ENCODE measurements at places on chromosomes 11 and 22.

DNA sequence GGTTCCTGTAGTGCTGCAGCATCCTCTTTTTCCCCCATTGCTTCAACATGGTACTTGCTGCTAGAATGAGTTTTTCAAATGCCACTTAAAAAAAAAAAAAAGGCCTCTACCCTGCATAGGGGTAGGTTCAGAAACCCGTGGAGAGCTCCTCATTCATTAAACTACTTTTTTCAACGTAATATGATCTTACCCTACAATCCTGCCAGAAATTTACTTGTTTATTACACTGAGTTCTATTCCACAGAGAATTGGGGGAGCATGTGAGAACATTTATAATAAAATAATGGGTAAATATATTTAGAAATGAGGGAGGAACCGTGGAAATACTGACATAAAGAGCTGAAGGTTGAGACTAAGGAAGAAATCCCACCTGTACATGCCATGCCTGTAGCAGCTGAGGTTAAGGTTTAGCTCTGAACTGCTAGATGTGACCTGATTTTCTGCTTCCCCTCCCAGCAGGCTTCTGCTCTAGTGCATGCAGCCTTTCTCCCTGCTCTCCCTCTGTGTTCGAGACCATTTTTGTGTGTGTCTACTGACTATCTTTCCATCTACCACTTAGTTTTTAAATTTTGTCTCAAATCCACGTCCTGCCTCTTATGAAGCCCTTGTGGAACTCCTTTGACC lies 225.7 kb downstream of the DDX10 start:
- DNase-seq = no peak

- DNase-seq = no peak
Observed at GRCh38 chr11:36212564-36213392, 76.4 kb downstream of the COMMD9 start.

DNA sequence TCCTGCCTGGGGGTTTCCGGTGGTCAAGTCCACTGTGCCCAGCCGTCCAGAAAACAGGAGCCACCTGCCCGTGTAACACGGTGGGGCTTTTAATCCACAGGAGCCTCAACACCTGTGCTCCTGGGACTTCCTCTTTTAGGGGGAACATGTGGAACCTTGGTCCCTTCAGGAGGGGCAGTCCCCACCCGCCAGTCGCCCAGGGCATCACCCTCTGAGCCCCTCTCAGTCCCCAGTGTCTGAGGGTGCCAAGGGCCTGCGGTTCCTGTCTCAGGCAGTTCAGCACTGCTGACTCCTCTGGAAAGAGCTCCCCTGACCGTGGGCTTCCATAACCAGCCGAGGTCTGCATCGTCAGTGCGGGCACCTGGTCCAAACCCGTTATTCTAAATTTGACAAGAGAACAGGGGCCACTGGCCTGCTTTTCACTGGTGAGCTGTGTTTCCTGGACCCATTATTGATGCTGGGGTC lies 15.8 kb downstream of the KRTAP5-5 start:
- no peak for DNase-seq

- DNase-seq = no peak
Observed at GRCh38 chr11:111303461-111303860, 5.1 kb downstream of the POU2AF3 start.

GRCh38 chr22:46557736-46558480 lies 20.5 kb upstream of the CELSR1 start:
- DNase-seq = no peak

GRCh38 chr11:73135346-73136284 lies 6.5 kb downstream of the FCHSD2 start:
- DNase-seq = no peak

- no peak for DNase-seq
Observed at GRCh38 chr11:41379084-41379483, 80.4 kb downstream of the LRRC4C start.

DNA sequence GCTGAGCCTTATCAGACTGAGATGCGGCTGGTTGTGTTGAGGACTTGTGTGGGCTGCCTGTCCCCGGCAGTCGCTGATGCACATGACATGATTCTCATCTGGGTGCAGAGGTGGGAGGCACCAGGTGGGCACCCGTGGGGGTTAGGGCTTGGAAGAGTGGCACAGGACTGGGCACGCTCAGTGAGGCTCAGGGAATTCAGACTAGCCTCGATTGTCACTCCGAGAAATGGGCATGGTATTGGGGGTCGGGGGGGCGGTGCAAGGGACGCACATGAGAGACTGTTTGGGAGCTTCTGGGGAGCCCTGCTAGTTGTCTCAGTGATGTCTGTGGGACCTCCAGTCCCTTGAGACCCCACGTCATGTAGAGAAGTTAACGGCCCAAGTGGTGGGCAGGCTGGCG lies 25.5 kb downstream of the CSF2RB start:
- DNase-seq = no peak

DNA sequence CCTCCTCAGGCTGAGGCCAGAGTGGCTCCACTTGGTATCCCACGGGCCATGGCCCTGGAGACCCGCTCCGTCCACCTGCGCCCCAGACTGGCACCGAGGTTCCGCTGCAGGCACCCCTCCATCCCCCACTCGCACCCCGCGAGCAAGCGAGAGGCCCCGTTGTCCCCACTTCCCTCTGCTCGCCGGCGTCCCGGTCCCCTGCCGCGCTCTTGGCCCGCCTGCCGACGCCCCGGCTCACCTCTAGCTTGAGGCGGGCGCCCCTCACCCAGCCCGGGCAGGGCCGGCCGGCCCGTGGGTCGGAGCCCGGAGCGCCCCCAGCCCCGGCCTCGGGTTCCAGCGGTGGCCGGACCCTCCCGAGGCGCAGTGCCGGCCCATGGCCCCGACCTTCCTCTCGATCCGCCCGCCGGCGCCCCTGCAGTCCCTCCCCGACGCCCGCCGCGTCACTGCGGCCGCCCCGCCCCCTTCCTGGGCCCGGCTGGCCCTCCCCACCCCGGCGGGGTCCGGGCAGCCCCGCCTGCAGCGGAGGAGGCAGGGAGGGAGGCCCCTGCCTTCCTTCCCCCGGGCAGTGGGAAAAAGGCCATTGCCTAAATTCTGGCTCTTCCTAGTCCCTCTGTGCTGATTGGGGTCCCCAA lies at the start of gene PITPNM1:
Gene PITPNM1, minus strand, starts transcription at position 414 of the 632 bp plus-strand sequence. CDS start 1,183 bp downstream, outside the sequence.
- peak; percentile 87 for DNase-seq

- no peak for DNase-seq
Observed at GRCh38 chr11:67285541-67286498, 3.3 kb upstream of the ANKRD13D start.

GRCh38 chr11:41003339-41004282 lies 455.8 kb downstream of the LRRC4C start:
- DNase-seq = no peak

- peak; percentile 22 for DNase-seq
Observed at GRCh38 chr22:40855071-40855978, 1.1 kb downstream of the ST13 start.

DNA sequence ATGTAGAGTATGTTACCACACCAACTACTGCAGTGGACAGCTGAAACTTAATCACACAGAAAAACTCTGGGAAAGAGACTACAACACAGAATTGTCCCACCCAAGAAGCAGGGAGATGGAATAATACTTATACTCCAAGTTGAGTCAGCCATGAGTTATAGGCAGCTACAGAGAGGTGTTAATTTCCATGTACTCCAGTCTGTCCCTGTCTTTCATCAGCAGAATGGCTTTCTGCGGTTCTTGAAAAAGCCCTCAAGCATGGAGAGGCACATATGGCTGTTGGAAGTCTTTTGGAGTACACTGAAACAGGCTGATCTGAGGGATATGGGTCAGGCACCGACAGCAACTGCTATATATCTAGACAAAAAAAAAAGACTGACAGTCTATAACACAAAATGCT lies 219.5 kb downstream of the DLG2 start:
- no peak for DNase-seq

GRCh38 chr22:16824716-16825687 lies at the start of gene XKR3:
TSS of gene XKR3 (minus strand) at chr22:16825411. CDS start at chr22:16808073, 17,338 bp downstream.
- DNase-seq = peak; percentile 6

- no peak for DNase-seq
Observed at GRCh38 chr22:31530823-31531195, 34.5 kb downstream of the SFI1 start.

DNA sequence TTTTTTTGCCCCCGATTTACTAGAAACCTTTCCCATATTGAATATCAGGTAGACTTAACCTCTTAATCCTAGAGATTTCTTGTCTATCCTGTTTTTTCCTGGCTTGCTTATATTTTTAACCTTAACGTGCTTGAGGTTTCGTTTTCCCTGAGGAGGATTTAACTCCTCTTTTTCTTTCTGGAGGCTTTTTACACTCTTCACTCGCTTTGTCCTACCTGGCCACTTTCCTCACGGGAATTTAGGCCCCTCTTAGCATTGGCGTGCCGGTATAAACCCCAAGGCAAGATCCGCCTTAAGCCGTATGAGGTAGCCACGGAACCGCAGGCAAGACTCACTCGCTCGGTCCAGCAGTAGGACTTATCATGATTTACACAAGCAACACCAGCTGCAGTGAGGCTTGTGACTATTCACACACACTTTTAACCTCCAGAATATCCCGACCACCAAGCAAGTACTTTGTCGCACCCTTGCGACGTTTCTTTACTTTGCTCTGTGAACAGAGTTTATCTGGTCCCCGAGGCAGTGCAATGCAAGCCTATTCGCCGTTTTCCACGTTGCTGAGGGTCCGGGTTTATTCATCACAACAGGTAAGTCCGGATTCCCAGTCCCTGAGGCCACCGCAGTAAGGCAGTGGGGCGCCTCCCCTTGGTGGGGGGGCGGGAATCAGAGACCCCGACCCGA lies 20.6 kb upstream of the ALDH3B2 start:
- no peak for DNase-seq

- DNase-seq = no peak
Observed at GRCh38 chr11:48083421-48083820, 103.1 kb downstream of the PTPRJ start.

GRCh38 chr11:69183613-69184012 lies 27.9 kb downstream of the SMIM38 start:
- no peak for DNase-seq

DNA sequence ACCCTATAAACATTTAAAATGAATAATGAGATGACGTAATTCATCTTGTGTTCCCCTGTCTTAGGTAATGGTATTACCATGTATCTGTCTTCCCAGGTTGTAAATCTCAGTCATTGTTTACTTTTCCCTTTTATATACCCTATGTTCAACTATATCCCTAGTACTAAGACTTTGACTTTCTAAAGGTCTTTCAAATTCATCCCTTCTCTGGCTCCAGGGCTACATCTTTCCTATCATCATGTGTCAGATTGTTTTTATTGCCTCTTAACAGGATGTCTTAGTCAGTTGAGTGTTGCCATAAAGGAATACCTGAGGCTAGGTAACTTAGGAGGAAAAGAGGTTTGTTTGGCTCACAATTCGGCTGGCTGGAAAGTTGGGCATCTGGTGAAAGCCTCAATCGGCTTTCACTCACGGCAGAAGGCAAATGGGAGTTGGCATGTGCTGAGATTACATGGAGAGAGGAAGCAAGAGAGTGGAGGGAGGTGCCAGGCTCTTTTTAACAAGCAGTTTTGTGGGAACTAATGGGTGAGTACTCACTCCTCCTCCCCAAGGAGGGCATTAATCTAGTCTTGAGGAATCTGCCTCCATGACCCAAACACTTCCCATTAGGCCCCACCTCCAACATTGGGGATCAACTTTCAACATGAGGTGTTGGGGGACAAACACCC lies 11.6 kb upstream of the DLAT start:
- DNase-seq = no peak

GRCh38 chr22:37981282-37982011 lies 2.9 kb downstream of the SOX10 start:
- DNase-seq = no peak

DNA sequence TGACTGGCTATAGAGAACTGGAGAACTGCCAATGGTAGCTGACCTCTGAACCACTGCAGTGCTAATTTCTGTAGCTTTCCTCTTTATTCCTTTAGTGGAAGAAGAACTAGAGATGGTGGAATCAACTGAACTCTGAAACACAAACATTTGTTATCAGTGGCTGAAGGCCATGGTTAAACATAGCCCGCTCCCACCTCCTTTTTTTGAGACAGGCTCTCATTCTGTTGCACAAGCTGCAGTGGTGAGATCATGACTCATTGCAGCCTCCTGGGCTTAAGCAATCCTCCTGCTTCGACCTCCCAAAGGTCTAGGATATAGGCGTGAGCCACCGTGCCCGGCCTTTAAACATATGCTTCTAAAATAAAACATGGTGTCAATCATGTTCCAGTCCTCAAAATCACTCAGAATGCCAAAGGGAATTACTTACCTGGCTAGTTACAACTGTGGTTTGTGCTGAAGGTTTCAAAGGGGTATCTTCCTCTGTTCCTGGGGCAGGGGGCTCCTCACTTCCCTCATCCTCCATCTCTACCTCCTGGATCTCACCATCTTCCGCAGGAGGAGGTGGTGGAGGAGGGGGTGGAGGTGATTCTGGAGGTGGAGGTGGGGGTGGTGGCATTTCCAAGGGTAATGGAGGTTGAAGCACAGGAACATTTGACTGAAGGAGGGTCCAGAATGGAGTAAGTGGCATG lies 9.0 kb upstream of the AGBL2 start:
- DNase-seq = no peak

- no peak for DNase-seq
Observed at GRCh38 chr11:57778318-57779037, 16.9 kb downstream of the CTNND1 start.

DNA sequence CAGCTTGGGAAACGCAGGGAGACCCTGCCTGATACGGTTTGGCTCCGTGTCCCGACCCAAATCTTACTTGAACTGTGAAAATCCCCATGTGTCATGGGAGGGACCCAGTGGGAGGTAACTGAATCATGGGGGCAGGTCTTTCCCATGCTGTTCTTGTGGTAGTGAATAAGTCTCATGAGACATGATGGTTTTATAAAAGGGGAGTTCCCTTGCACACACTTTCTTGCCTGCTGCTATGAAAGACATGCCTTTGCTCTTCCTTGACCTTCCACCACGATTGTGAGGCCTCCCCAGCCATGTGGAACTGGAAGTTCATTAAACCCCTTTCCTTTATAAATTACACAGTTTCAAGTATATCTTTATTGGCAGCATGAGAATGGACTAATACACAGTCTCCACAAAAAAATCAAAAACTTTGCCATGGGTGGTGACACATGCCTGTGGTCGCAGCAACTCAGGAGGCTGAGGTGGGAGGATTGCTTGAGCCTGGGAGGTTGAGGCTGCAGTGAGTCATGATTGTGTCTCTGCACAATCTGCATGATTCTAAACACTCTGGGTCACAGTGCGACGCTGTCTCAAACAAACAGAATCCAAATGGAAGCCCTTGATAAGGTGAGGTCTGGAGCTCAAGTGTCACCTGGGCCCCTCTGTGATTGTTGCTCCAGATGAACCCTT lies 34.9 kb downstream of the SYN3 start:
- DNase-seq = peak; percentile 38

GRCh38 chr11:119431523-119431922 lies 8.6 kb upstream of the THY1 start:
- no peak for DNase-seq

DNA sequence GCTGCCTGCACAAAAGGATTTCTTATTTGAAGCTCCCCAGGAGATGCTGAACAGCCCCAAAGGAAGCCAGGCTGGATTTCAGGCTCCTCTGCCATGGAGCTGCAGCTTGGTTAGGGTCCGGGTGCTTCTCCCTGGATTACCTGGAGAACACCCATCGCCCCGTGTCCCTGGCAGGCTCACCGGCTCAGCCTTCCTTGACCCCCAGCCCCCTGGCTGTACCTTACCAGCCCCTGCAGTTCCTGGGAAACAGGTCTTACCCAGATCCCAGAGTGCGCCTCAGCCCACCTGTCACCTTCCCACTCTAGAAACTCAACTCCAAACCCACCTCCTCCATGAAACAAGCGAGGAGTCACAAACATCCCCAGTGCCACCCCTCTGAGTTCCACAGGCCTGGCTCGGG lies 45.3 kb upstream of the CD5 start:
- DNase-seq = no peak

GRCh38 chr11:14361951-14362350 lies 3.0 kb upstream of the RRAS2 start:
- no peak for DNase-seq

- DNase-seq = no peak
Observed at GRCh38 chr11:2794046-2794967, 91.3 kb downstream of the CDKN1C start.

GRCh38 chr22:28021116-28021997 lies 102.3 kb upstream of the PITPNB start:
- no peak for DNase-seq

Data from stimulated activated CD4-positive, alpha-beta T cell treated with anti-CD3 and anti-CD28 coated beads, Interleukin-15, amount 100 ng/mL, for 24 hours (primary cell).